ENCODE measurements at places on chromosomes 2 and 18. TPM values are rescaled to one million over a fixed set of nuclear protein-coding genes. Genes with fewer than 3 reads are reported as not detected.

TCF23 gene
- total RNA-seq: 0.85 TPM

AFF3 gene
- total RNA-seq: 43.5 TPM

CYTIP gene
- 3.4 TPM for total RNA-seq

NOL4 gene
- total RNA-seq: 1.3 TPM

ZC3H6 gene
- total RNA-seq: 18.4 TPM

GRCh38 chr2:3212984-3213383 lies 164.6 kb downstream of the EIPR1 start:
- DNase-seq: no peak

ONECUT2 gene
- total RNA-seq: 0.11 TPM

DNA sequence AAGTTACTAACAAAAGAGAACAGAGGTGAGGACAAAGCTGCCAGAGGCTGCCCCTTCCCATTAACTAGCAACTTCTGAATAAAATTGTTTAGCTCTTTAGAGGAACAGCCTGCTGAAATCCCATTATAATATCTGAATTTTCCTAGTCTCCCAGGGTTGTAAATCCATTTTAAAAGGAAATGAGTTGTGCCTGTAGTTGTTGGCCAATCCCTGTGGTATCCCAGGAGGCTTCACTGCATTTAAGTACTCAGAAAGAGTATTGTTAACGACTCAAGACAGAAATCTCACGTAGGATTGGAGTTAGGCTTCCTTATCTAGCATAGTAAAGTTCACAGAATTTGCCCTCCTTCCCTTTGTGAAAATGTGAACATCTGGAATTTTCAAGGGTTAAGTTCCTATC lies 8.9 kb downstream of the LAPTM4A start:
- DNase-seq: no peak

- no peak for DNase-seq
Measured at GRCh38 chr18:56042915-56043536, 455.0 kb upstream of the TCF4 start.

DNA sequence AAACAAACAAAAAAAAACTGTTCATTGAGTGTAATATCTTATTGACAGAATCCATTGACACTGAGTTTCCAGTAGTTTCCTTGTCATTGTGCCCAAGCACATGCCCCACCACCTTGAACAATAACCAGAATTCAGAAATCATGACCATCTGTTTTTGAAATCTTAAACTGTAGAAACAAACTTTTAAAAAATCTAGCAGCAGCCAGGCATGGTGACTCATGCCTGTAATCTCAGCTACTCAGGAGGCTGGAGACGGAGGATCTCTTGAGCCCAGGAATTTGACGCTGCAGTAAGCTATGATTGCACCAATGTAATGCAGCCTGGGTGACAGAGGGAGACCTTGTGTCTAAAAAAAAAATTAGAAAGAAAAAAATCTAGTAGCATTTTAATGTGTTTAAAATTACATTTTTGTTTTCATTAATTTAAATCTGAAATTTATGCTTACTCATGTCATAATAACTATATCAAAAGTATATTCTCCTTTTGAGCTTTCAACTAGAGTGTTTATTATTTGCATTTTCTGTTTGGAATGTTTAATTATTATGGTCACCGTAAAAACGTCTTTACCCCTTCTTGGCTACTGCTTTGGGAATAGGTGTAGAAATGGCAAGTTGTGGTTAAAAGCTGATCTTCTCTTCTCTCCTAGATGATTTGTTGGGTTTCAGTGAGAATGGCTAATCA lies 25.2 kb upstream of the STON1 start:
- no peak for DNase-seq

TMEM247 gene
- total RNA-seq: not detected

DNA sequence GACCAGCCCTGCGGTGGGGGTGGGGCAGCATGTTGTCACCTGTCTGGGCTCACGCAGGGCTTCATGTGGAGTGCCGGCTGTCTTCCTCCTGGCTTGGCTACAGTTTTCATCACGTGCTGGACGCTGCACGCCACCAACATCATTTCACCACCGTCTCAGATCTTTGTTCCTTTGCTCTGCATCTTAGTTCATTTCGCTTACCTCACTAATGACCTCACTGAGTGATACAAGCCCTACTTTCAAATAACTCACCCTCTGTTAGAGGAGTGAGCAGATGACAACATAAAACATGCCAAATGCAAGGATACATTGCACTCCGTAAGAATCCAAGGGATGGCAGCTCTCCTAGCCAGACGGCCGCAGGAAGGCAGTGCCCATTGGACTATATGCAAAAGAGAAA lies 527.5 kb downstream of the GALR1 start:
- DNase-seq: no peak

DNA sequence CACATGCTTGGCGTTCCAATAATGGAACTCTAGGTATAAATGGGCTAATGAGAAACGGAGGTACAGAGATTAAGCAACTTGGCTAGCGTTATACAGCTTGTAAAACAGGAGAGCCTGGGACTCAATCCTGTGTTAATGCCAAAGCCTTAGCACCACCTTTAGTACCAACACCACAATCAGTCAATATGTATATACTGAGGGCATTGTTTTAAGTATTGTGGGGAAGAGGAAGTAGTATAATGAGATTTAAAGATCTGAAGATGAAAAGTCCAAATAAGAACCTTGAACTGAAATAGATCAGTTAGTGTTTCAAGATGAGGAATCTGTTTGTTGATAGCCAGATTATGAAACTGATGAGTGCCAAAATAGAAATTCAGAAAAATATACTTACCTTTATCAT lies 8.1 kb downstream of the MARS2 start:
- no peak for DNase-seq

- DNase-seq: no peak
Measured at GRCh38 chr2:217413193-217413592, 553.3 kb upstream of the TNP1 start.

ASB18 gene
- not detected for total RNA-seq

GAREM1 gene
- total RNA-seq: 15.9 TPM

- DNase-seq: no peak
Measured at GRCh38 chr18:23416298-23416697, 36.8 kb upstream of the RIOK3 start.

GRCh38 chr18:12155996-12156395 lies 62.4 kb downstream of the ANKRD62 start:
- DNase-seq: no peak

PID1 gene
- 63.9 TPM for total RNA-seq

HAUS1 gene
- 35.5 TPM for total RNA-seq

- DNase-seq: no peak
Measured at GRCh38 chr2:180621941-180622918, 358.2 kb upstream of the UBE2E3 start.

- DNase-seq: no peak
Measured at GRCh38 chr2:115606350-115606749, 1163.9 kb downstream of the DPP10 start.

DNA sequence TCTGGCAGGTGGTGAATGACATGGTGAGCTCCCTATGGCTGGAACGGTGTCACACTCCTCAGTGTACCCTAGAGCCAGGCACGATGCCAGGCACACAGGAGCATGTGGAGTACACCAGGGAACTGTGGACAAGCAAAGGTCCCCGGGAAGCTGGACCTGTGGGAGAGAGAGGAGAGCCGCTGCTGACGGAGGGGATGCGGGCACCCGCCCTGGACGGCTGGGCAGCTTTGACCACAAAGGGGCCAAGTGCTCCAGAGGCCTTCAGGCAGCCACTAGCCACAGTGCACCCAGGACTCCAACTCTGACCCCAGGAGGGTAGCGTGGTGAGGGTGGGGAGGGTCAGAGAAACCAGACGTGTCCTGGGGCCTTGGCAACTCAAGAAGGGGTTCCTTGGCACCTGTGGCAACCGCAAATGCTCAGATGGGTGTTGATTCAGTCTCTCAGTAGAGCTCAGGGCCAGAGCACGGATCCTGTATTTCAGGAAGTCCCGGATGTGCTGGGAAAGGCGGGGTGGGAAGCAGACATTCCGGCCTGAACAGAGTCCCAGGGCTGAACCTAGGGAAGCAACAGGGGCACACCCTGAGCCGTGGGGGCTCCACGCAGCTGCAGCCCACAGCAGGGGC lies 2.3 kb upstream of the MAB21L4 start:
- peak; percentile 48 for DNase-seq

- no peak for DNase-seq
Measured at GRCh38 chr2:158729451-158729850, 65.7 kb upstream of the DAPL1 start.

GRCh38 chr2:241321886-241322285 lies 6.2 kb downstream of the SEPTIN2 start:
- DNase-seq: no peak

GRCh38 chr18:34643989-34644388 lies 66.1 kb upstream of the DTNA start:
- no peak for DNase-seq

MEP1B gene
- 0.11 TPM for total RNA-seq

- DNase-seq: no peak
Measured at GRCh38 chr2:114237331-114237730, 205.1 kb upstream of the DPP10 start.

GRCh38 chr2:144524118-144525009 lies 4.4 kb upstream of the ZEB2 start:
- DNase-seq: no peak

DNA sequence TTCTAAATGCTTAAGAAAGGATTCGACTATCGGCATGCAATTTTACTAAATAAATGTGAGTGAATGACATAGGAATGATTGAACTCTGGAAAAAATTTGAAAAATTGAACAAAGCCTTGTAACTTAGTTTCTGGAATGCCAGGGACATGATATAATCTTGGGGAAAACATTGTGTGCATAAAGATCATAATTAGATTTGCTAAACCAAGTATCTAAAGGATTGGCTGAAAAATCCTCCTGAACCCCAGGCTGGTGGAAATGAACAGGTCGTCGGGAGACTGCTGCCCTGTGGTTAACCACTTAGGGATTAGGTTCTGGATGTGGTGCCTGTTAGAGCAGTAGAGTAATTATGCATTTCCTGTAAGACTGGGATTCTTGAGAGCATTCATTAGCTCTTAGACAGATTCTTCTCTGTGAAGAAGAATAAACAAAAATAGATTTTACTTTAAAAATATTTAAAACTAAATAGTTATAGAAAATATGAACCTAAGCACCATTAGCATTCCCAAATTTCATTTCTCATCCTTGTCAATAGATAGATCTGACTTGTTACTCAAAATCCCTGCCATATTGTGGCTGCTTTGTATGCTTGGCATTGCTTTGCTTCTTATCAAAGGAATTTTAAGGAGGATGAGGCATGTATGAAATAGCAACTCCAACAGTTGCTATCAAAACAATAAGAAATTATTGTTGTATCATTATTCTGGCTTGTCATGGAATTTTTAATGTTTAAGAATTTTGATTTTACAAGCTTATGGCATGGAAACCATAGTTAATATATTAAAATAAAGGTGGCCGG lies 55.9 kb downstream of the LYPD6B start:
- no peak for DNase-seq

SPC25 gene
- 11.5 TPM for total RNA-seq

GRCh38 chr2:55163274-55163721 lies 68.8 kb downstream of the CLHC1 start:
- no peak for DNase-seq

DNA sequence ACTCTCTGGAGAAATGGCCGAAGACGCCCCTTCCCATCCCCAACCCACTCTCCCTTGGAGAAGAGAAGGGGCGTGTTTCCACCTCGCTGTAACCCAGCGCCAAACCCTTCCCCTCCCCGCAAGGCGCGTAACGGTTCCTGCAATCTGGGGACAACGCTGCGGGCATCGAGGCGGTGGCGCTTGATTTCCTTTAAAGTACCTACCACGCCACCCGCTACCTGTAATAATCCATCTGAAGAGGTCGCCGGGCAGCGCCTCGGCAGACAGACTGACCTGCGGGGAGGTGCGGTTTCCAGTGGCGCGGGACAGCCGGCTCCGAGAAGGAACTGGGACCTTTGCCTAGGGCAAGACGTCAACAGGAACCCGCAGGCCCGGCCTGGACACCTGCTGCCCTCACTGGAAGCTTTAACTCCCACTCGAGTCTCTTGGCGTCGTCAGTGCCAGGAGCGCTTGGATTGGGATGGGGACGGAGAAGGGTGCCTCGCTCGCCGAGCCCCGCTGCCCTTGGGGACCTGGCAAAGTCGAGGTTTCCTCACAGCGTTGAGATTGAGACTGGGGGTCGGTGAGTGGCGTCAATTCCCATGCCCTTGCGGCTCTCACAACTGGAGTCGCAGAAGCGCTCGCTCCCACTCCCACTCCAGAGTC lies at the start of gene CYP1B1:
CYP1B1 (minus strand) TSS at position 645 of the 645 bp plus-strand sequence. CDS start 763 bp downstream, outside the sequence.
- no peak for DNase-seq

GRCh38 chr2:177783835-177784744 lies 288.5 kb downstream of the PDE11A start:
- DNase-seq: no peak

DNA sequence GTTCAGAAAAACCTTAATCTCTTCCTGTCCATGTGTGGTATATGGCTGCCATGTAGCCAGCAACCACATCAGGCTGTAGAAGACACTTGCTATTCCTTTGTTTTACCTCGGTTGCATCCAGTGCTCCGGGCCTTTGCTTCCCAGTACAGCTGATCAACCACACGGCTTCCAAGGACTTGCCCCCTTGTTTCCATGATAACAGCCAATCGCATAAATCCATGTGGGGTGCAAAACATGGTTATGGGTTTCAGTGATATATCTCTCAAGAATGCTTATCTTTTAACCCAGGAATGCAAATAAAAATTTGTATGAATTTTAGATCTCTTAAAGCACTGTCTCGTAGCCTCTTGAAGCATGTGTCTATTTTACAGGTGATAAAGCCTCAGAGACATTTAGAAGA lies 118.3 kb downstream of the MGAT5 start:
- DNase-seq: no peak

GRCh38 chr2:232377841-232378734 lies 463 bp upstream of the ALPP start:
- DNase-seq: no peak

DNA sequence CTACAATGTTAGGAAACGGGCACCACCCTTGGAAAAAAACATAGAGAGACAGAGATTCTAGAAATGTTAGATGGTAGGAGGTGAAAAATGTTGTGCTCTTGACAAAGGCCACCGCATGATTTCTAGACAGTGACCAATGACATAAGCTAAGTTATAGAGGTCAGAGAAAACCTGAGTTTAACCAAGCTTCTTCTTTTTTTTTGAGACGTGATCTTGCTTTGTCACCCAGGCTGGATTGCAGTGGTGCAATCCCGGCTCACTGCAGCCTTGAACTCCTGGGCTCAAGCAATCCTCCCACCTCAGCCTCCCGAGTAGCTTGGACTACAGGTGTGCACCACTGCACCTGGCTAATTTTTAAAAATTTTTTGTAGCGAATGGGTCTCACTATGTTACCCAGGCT lies 13.0 kb downstream of the FER1L5 start:
- DNase-seq: no peak

GRCh38 chr2:11602563-11603204 lies 67.3 kb downstream of the NTSR2 start:
- no peak for DNase-seq

DNA sequence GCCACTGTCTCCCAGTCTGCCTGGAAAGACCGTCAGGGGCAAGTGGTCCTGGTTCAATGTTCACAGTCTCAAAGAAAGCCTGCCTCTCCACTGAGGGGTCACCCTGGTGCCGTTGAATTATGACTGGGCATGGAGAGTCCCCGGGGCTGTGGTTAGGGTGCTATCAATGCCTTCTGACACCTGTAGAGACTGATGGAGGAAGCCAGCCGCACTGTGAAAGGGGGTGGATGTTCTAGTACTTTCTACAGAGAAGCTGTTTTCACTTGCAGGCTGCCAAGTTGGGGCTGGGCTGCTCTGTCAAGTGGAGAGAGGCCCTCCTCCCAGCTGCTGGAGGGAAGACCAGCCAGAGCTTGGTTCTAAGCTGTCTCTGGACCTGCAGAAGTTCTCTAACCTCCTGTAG lies 80.5 kb downstream of the BCL2L11 start:
- no peak for DNase-seq

AGFG1 gene
- total RNA-seq: 49.0 TPM

GRCh38 chr18:48663096-48663930 lies 124.5 kb downstream of the CTIF start:
- DNase-seq: no peak
